Large intestine (tissue), 12 donors: ENCODE measurements at places on chromosomes 13 and 19. TPM values are rescaled to one million over a fixed set of nuclear protein-coding genes. Genes with fewer than 3 reads are reported as not detected.
A peak's percentile ranks its signal among the peaks of the same experiment; 100 is the strongest.

Gene CALR3
- 0.04 TPM for polyA plus RNA-seq

Gene ZNF628
- 5.6 TPM for polyA plus RNA-seq

Gene ZNF98
- 1.2 TPM for polyA plus RNA-seq

Gene TM9SF2
- polyA plus RNA-seq: 233 TPM

Gene OR4F17
- not detected for polyA plus RNA-seq

Gene ATP7B
- polyA plus RNA-seq: 47.4 TPM

DNA sequence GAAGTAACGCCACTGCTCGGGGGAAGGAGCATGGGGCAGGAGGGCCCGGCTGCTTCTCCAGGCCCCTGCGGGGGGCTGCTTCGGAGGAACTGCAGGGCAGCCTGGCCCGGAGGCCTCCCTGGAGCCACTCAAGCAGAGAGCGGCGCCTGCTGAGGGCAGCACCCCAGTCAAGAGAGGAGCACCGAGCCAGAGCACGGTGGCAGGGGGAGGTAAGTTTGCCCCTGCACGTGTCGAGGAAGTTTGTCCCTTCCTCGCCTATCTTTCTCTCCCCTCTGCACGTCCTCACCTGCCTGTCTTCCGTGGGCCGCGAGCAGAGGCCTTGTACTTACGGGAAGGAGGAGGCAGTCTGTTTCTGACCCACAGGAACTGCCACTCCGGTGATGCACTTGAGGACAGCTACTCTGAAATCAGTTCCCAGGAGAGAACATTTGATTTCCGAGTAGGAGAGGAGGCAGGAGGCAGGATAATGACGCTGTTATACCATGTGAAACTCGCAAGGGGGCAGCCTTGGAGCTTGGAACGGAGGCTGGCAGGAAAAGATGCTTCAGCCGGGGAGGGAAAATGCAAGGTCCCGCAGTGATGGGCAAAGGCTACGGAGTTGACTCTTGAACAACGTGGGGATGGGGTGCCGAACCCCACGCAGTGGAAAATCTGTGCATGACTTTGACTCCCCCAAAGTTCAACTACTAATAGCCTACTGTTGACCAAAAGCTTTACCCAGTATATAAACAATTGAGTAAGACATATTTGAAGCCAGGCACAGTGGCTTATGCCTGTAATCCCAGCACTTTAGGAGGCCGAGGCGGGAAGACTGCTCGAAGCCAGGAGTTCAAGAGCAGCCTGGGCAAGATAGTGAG, 5.0 kb downstream of the FFAR1 start:
- DNase-seq: peak; percentile 71

DNA sequence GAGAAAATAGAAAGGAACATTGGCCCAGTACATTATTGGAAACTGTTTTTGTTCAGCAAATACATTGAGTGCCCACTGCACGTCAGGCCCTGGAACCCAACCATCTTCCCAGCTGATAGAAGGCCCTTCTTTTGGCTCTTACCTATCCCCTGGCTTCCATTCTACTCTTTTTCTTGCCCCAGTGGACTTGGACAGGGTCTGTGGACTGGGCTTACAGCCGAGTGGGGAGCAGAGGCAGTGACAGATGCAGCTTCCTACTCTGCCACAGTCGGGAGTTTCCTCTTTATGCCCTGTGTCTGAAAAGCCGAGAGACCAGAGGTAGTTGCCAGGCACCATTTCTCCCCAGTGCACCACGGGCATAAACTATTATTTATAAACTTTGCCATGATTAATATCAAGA, 70.4 kb downstream of the ARHGAP35 start:
- no peak for DNase-seq

- DNase-seq: no peak
These were observed 7.1 kb upstream of the DHRS12 start for GRCh38 chr13:51811046-51811445.

DNA sequence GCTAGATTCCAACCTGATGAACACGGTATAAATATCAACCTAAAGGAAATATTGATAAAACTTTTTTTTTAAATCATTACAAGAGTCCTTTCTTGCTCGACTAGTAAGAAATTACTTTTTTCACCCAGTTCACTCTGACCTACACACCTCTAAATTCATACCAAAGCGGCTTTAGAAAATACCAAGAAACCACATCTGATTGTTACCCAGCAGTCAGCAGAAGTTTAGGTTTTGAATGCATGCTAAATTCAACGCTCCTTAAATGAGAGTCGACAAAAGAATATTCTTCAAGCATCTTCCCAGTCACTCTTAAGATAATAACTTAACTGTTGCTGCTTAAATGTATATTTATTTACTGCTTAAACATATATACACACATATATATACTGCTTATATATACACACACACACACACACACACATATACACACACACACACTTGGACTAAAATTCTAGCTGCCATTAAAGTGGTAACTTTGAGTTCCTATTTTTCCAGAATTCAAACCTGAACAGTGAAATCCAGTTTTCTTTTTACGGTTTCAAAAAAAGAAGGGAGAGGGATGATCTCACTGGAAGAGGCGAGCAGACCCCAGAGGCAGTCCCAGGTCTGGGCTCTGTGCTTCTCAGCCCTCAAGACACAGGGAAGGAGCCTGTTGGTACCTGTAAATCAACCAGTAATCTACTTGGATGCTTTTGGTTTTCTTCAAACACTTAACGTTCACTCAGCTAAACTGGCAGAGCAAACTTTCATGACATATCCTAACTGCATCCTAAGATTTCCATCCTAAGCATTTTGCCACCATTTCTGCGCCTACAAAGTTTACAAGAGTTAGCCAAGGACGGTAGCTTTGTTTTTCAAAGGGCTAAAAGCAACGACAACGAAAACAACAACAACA, 1.7 kb downstream of the STK24 start:
- DNase-seq: no peak

DNA sequence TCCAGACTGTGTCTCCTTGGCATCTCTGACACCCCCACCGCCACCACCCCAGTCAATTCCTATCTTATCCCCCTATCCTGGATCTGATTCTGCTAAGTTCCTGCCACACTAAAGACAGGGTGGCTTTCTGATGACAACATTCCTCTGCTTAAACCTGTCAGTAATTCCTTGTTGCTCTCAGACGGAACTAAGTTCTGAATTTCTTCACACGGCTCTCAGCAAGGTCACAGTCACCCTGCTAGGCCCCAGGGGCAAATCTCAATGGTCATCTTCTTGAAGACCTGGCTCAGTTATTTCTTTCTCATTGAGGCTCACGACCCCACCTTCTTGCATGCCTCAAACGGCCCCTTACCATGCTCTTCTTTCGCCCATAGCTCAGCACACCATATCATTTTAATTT, 7.6 kb downstream of the ALOX5AP start:
- no peak for DNase-seq

DNA sequence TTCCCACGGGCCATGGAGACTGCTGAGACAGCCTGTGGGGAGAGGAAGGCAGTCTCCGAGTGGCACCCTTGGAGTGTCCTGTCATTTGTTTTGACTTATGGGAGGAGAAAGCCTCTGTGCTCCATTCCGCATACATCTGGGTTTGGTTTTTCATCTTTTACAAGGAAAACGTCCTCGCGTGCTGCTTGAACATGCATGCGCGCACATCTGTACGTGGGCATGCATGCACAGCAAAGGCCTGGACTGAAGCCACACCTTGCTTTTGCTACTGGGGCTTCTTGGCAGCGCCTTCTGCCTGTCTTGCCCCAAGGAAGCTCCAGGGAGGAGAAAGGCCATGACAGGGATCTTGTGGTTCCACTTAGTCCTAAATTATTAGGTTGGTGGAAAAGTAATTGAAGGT, 44.0 kb downstream of the SUGP2 start:
- no peak for DNase-seq

DNA sequence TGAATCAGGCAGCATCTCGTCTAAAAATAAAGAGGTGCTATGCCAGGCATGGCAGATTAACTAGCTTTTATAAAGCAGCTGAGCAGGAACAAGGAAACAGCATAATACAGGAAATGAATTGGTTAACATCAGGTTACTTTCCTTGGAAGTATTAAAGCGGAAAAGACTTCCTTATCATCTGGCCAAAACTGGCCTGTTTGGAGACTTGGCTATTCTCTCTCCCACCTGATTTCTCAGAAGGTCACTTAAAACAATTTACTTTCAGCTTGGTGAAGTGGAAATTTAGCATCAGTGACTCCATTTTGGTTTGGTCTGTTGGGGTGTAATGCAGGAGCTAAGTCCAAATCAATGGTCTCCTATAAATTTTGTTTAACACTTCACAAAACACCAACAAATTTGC, 191.6 kb downstream of the NUFIP1 start:
- DNase-seq: no peak
